Bronchial smooth muscle cell (primary cell): ENCODE measurements at places on chromosomes 2 and 18. TPM values are rescaled to one million over a fixed set of nuclear protein-coding genes. Genes with fewer than 3 reads are reported as not detected.

Gene PNKD
- total RNA-seq: 18.3 and 29.5 TPM in 2 replicates

Gene SERPINB3
- total RNA-seq: 0.09 TPM in 1 of 2 replicates, not detected in the other

Gene DES
- total RNA-seq: 2.4 and 2.7 TPM in 2 replicates

Gene PLEKHH2
- 4.4 and 6.5 TPM in 2 replicates for total RNA-seq

Gene TACR1
- total RNA-seq: 0.16 TPM in 1 of 2 replicates, not detected in the other

Gene HOXD8
- total RNA-seq: not detected in 2 replicates

Gene VPS4B
- 29.9 and 41.8 TPM in 2 replicates for total RNA-seq

Gene FNDC4
- total RNA-seq: 15.2 and 19.4 TPM in 2 replicates

Gene CFC1
- total RNA-seq: not detected in 2 replicates

Gene FMNL2
- 18.8 and 31.8 TPM in 2 replicates for total RNA-seq

Gene CKAP2L
- 0.17 and 1.3 TPM in 2 replicates for total RNA-seq

Gene PASK
- total RNA-seq: 2.5 and 3.9 TPM in 2 replicates

Gene GPR55
- total RNA-seq: not detected in 2 replicates

Gene UPP2
- 0.09 TPM in 1 of 2 replicates, not detected in the other for total RNA-seq

Gene ATP6V1B1
- total RNA-seq: 0.79 and 1.3 TPM in 2 replicates

Gene NT5C1B
- total RNA-seq: not detected in 2 replicates

Gene FOXD4L1
- under 0.01 TPM in 1 of 2 replicates, not detected in the other for total RNA-seq

Gene DCC
- 0.52 and 3.3 TPM in 2 replicates for total RNA-seq

Gene CDH2
- 9.8 and 10.5 TPM in 2 replicates for total RNA-seq

Gene TEX44
- not detected in 2 replicates for total RNA-seq

Gene LGALSL
- total RNA-seq: 1.1 and 1.7 TPM in 2 replicates

Gene AQP4
- not detected in 2 replicates for total RNA-seq

Gene TBR1
- total RNA-seq: not detected in 2 replicates
